Kidney glomerular epithelial cell (primary cell): ENCODE measurements at places on chromosomes 4 and X.

- peak; percentile 55 for DNase-seq
Measured at GRCh38 chr4:25865586-25865985, 2.8 kb upstream of the SEL1L3 start.

DNA sequence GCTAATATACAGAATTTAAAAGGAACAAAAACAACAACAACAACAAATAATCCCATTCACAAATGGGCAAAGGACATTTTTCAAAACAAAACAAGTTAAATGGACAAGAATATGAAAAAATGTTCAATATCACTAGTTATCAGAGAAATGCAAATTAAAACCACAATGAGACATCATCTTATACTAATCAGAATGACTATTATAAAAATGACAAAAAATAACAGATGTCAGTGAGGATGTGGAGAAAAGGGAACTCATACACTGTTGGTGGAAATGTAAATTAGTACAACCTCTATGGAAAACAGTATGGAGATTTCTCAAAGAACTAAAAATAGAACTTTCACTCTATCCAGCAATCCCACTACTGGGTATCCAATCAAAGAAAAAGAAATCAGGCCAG is 92.6 kb downstream of the KIT start:
- DNase-seq: no peak

DNA sequence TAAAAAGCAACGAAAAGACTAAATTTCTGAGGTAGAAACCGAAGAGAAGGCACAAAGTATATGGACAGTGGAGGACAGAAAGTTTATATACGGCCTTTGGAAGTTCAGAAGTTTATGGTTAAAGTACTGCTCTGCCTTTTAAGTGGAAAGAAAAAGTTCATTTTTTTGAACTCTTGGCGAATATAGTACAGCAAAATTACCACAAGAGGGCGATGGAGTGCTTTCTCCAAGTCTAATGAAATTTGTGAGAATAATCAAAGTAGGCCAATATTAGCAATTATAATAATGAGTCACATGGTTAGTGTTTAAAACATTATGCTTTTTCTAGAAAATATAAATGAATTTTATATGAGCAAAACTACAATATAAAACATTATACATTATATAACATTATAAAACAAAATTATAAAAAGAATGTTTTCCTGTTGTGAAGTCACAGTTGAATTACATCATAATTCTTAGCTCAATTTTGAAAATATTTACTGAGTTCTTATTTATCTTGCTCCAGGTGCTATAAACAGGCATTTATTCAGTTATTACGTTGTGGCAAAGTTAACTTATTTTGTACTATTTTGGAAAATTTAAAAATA is 136.2 kb upstream of the BMPR1B start:
- DNase-seq: peak; percentile 67

DNA sequence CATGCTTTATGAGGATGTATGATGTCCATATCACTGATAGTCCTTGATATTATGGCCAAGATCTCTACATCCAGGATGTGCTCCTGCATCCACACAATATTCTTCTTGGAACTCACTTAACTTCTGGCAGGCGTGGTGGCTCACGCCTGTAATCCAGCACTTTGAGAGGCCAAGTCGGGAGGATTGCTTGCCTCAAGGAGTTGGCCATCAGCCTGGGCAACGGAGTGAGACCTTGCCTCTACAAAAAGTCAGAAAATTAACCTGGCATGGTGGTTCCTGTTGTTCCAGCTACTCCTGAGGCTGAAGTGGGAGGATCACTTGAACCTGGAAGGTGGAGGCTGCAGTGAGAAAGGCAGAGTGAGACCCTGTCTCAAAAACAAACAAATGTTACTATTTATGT is 2.3 kb upstream of the HNRNPD start:
- no peak for DNase-seq

- no peak for DNase-seq
Measured at GRCh38 chr4:26611885-26612284, 28.0 kb downstream of the TBC1D19 start.

GRCh38 chr4:174222266-174222872 is 61.1 kb downstream of the FBXO8 start:
- DNase-seq: peak; percentile 62

GRCh38 chrX:26559855-26560254 is 343.9 kb downstream of the MAGEB5 start:
- DNase-seq: no peak
